ENCODE measurements at places on chromosomes 1 and 21.

DNA sequence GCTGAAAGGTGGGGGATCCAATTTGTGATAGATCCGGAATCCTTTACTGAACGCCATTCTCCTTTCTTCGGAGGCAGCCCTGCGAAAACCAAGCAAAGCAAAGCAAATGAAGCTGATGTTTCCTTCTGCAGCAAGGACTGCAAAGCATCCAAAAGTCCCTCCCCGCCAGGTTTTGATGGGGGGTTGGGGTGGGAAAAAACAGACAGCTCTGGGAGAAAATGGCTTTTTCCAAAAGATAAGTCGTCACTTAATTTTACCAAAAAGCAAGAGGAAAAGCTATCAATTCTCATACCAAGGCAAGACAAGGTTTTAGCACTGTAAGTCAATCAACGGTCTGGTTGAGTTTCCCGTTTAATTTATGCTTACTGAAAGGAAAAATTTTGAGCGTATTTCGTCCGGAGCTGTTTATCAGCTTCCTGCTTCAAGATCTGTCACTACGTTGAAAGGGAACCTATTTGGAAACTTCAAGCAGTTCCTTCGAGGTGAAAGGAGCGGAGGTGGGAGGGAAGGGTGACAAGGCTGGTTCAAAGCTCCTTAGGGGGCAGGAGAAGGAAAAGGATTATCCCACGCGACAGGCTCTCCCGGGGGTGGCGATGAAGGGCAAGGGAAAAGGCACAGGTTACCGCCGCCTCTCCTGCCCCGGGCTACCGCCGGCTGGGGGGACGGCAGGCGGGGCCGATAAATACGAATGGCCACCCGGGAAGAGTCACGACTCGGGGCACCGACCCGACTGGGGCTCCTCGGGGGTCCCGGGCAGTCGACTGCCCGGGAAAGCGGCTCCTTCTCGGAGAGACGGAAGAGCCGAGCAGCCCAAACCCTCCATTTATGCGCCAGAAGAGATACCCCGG lies 750 bp downstream of the SYNJ1 start:
- DNase-seq, result peak; percentile 10

- DNase-seq, result no peak
These were observed 8.8 kb downstream of the GPATCH2 start for GRCh38 chr1:217622042-217622441.

GRCh38 chr1:75542818-75543570 lies 67.9 kb downstream of the SLC44A5 start:
- DNase-seq, result no peak

GRCh38 chr1:30660241-30660640 lies 63.1 kb downstream of the MATN1 start:
- no peak for DNase-seq

- peak; percentile 85 for DNase-seq
These were observed 7.7 kb downstream of the ARHGEF2 start for GRCh38 chr1:155970531-155971167.

- no peak for DNase-seq
These were observed 33.4 kb downstream of the NUCKS1 start for GRCh38 chr1:205716371-205717132.

DNA sequence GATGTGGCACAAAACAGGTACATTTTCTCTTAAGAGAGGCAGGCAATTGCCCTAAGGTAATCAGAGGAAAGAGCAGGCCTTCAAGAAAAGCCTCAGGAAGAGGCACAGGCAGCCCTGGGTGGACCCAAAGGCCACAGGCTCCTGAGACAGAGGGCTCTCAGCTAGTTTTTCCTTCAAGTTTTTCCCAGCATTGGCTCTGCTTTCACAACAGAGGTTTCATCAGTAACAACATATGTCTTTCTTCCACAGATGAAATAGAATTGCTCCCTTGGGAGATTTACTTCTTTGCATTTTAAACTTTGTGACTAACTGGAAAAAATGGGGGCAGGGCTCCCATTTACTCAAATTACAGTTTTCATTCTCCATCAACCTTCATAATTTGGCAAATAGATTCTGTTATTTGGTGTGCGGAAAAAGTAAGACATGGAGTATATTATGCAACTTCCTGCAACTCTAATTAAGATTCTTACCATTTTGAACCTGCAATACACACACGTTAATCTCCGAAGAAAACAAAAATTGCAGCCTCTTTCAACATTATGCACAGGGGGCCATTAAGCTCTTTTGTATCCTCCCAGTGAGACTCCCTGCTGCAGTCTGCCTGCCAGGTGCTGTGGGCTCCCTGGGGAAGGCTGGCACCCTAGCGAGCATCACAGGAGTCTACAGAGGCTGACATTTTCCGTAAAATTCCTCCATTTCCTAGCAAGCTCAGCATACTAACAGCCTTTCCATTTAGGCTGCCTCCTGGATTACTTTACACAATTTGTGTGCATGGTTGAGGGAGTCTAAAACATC lies 282.3 kb downstream of the USH2A start:
- DNase-seq, result no peak

GRCh38 chr21:43764576-43765495 lies 11.3 kb downstream of the CSTB start:
- DNase-seq, result no peak

DNA sequence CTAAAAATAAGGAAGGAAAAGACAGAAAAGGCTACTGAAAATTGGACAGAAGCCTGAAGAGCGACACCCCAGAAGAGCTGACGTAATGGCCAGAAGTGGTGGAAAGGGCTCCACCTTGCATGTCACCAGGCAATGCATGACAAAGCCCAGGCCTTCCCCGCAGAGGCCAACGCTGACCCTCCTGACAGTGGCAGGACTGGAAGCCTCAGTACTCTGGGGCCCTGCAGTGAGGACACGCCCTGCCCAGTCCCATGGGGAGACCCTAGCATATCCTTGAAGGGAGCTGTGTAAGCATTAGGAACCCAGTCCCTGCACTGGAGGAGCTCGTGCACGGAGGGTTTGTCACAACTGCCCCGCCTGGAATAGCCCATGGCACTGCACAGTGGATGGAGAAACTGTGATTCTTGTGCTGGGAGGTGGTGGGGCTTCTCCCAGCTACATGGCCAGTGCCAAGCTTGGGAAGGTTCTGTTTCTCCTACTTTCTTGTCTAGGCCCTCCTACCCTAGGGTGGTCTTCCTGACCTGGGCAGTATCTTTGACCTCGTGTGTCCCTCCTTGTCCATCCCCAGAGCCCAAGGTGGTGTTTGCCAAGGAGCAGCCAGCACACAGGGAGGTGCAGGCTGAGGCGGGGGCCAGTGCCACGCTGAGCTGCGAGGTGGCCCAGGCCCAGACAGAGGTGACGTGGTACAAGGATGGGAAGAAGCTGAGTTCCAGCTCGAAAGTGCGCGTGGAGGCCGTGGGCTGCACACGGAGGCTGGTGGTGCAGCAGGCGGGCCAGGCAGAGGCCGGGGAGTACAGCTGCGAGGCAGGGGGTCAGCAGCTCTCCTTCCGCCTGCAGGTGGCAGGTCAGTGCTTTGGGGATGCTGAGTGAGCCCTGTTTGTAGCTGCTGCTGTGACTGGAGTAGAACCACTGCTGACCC lies 60.4 kb downstream of the OBSCN start:
- no peak for DNase-seq

DNA sequence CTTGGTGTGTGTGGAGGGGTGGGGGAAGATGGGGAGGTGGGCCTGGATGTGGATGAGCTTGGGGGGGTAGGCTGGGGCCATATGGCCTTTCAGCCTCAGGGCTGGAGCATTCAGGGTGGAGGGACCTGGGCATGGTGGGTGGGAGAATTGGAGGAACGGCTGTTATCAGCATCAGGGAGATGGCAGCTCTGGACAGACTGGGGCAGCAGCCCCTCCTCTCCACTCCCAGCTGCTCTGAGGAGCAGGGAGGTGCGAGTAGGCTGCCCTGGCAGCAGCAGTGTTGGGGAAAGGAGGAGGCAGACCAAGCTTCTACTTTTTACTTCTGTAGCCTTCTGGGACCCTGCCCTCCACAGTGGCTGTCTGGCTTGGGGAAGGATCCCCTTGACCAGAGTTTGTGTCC lies 10.2 kb downstream of the PPFIA4 start:
- DNase-seq, result no peak

DNA sequence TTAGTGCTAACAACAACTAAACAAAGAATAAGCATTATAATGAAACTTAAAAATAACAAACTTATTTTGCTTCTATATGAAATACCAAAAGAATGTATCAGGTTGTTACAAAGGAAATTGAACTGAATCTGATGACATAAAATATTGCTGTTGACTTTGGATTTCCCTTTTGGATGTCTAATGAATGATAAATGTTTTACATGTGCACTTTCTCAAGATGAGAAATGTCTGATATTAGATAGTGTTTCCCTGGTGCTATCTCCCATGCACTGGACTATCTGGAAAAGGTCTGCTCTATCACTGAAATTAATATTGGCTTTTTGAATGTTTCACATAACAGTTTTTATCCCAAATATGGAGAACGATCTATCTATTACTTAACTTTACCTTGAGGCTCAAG lies 179.9 kb downstream of the HMCN1 start:
- DNase-seq, result no peak

DNA sequence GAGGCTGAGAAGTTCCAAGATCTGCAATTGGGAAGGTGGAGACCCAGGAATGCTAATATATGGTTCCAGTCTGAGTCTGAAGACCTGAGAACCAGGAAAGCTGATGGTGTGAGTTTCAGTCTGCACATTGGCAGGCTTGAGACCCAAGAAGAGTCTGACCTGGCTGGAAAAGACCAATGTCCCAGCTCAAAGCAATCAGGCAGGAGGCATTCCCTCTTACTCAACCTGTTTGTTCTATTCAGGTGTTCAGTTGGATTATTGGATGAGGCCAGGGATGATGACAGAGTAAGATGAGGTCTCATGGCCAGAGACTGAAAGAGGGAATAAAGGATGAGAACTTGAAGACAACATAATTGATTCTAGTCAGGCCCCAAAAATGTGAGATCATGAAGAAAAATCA lies 50.1 kb downstream of the SPATA46 start:
- no peak for DNase-seq

DNA sequence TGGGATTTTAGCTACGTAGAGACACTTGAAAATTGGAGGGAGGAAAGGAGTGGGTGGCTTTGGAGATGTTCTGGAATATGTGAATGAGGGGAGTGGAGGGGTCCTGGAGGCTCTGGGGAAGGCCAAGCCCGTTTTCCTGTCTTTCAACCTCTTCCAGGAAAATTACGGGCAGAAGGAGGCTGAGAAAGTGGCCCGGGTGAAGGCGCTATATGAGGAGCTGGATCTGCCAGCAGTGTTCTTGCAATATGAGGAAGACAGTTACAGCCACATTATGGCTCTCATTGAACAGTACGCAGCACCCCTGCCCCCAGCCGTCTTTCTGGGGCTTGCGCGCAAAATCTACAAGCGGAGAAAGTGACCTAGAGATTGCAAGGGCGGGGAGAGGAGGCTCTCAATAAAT lies 442 bp upstream of the RUSC1 start:
- no peak for DNase-seq

- peak; percentile 58 for DNase-seq
These were observed 580 bp downstream of the RBM34 start for GRCh38 chr1:235160383-235160956.

DNA sequence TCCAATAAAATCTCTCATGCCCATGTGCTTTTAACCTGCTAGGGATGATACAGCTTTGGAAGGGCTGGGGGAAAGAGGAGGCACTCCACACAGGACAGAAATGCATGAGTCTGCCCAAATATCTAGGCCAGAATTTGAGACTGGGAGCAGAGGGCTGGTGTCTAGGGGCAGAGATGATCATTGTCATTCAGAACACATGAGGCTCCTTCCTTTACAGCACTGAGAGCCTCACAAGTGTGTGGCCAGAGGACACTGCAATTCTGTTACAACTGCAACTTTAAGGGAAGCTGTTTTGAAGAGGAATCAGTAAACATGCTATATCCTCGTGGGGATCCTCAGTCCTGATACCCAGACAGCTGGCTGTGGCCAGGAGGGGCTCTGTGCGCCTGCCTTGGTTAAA lies 541.3 kb downstream of the OMA1 start:
- no peak for DNase-seq

DNA sequence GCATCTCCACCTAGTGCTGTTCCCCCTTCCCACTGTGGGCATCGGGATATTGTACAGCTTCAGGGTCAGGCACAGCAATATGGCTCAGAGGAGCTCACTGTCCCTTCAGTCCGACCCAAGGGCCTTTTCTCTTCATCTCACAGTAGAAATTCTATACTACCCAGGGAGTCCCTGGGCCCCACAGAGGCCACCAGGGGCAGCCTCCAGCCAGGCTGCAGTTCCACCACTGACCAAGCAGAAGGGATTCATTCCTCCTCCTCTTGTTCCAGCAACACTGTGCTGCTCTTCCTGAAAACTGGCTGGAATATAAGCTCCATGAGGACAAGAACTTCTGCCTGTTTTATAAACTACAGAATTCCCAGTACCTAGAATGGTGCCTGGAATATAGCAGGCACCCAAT lies 70.5 kb downstream of the CD34 start:
- no peak for DNase-seq

GRCh38 chr21:34177919-34178567 lies 104.7 kb downstream of the MRPS6 start:
- no peak for DNase-seq

GRCh38 chr1:233113009-233113879 lies 162.8 kb downstream of the NTPCR start:
- DNase-seq, result peak; percentile 15

- no peak for DNase-seq
These were observed 223.3 kb upstream of the DMRTA2 start for GRCh38 chr1:50646526-50646925.

- no peak for DNase-seq
These were observed 16.9 kb upstream of the ALPL start for GRCh38 chr1:21492356-21492625.

- DNase-seq, result no peak
These were observed 53.2 kb downstream of the NID1 start for GRCh38 chr1:236011641-236012040.

GRCh38 chr1:41330588-41331545 lies 30.4 kb upstream of the FOXO6 start:
- no peak for DNase-seq

DNA sequence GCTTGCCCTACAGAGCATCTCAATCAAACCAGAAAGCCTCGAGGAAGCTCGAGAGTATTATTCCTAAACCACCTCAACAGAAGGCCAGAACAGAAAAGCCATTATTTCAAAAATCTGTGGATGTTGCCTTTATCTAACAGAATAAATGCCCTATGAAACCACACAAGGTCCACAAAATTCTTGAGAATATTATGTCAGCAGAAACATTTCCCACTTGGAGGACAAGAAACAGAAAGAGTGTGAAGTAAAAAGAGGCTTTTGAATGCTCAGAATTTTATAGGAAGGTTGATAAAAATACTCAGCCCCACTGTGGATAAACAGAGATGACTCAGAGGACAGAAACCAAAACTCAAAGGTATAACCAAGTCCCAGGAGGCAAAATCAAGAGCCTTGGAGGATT lies 146.4 kb upstream of the LRRC7 start:
- no peak for DNase-seq

- DNase-seq, result no peak
These were observed 39.8 kb downstream of the USP1 start for GRCh38 chr1:62476525-62477219.

GRCh38 chr1:63413394-63413793 lies 46.0 kb downstream of the ALG6 start:
- no peak for DNase-seq

GRCh38 chr21:42669041-42669440 lies 15.6 kb downstream of the PDE9A start:
- DNase-seq, result no peak

GRCh38 chr1:115557715-115558114 lies 84.1 kb upstream of the VANGL1 start:
- DNase-seq, result no peak
